ENCODE measurements at places on chromosomes 3 and 15.
A peak's percentile ranks its signal among the peaks of the same experiment; 100 is the strongest.

DNA sequence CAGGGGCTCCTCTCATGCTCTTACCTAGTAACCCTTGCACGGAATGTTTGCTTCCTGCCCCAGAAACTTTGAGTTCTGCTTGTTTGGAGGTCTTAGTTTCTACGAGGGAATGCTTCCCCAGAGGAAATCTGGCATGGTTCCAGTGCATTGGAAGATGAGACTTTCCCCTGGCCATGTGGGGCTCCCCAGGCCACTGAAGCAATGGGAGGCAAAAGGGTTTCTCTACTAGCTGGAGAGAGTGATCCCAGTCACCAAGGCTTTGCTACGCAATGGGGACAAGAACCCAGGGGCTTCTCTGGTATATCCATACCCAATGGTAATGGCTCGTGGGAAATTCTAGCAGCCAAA is 44.2 kb upstream of the RPL32 start:
- no peak for DNase-seq

DNA sequence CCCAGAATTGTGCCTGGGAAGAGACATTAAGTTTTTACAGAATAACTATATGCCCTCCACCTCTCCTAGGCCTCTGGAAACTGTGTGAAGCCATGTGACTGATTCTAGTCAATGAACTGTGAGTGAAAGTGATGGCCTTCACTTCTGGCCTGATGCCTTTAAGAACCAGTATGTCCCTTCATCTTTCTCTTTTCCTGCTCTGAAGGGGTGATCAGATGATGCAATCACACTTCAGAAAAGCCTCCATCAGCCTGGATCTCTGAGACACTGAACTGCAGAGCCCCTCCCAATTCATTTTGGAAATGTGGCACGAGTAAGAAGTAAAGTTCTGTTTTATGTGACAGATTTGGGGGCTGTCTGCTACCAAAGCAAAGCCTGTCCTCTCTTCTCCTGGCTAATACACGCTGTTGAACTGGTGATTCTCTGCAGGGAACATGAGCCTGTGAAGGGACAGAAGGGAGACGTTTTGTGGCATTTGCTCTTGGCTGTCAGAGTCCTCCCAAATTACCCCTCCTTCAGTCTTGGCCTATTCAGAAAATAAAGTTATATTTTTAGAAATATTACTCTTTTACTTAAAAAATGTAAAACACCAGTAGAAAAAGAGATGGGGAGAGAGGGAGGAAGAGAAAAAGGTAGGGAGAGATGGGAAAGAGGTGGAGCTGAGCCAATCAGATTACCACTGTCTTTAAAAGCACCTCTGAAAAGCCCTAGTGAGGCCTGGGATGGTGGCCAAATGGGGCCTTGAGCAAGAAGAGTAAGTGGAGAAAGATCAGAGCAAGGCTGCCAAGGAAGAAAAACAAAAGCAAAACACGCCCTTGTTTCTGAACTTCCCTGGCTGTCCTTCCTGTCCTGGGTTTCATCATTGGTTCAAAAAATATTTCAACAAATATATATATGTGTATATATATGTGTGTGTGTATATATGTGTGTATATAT is 40.9 kb upstream of the RYK start:
- peak; percentile 92 for DNase-seq

GRCh38 chr3:67489816-67490215 is 164.6 kb downstream of the SUCLG2 start:
- DNase-seq = no peak

- no peak for DNase-seq
Measured at GRCh38 chr15:100189319-100189718, 152.5 kb downstream of the ADAMTS17 start.

All from right cardiac atrium (tissue), 5 donors.